ENCODE measurements at places on chromosomes 12 and 14. TPM values are rescaled to one million over a fixed set of nuclear protein-coding genes. Genes with fewer than 3 reads are reported as not detected.

DNA sequence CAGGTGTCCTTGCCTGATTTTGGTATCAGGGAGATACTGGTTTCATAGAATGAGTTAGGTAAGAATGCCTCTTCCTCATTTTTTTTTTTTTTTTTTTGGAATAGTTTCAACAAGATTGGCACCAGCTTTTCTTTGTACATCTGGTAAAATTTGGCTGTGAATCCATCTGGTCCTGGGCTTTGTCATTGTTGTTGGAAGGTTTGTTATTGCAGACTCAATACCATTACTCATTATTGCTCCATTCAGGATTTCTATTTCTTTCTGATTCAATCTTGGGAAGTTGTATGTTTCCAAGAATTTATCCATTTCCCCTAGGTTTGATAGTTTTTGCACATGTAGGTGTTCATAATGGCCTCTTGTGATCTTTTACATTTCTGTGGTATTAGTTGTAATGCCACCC, 126.0 kb upstream of the KITLG start:
- no peak for DNase-seq

- DNase-seq = no peak
Measured at GRCh38 chr14:96212140-96212539, 7.5 kb downstream of the BDKRB2 start.

DNA sequence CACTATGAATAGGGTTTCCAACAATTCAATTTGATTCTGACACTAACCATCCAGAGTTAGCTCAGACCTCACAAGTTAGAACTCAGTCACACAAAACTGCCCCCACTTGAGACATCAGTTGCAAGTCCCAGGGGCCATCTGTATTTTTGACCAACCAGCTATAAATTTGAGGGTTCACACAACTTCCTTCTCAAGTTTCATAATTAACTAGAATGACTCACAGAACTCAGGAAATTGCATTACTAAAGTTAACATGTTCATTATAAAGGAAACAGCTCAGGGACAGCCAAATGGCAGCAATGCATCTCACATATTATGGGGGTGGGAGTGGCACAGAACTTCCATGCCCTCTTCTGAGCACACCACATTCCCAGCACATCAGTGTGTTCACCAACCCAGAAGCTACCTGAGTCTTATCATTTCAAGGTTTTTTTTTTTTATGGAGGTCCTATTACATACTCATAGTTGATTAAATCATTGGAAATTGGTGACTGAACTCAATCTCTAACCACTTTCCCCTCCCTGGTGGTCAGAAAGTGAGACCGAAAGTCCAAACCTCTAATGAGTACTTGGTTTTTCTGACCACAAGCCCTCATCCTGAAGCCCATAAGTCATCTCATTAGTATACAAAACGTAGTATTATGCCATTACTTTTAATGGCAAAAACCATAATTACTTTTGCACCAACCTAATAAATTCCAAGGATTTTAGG, 1721.5 kb upstream of the SEL1L start:
- no peak for DNase-seq

GRCh38 chr12:20077618-20078017, 290.7 kb upstream of the PDE3A start:
- DNase-seq = no peak

DNA sequence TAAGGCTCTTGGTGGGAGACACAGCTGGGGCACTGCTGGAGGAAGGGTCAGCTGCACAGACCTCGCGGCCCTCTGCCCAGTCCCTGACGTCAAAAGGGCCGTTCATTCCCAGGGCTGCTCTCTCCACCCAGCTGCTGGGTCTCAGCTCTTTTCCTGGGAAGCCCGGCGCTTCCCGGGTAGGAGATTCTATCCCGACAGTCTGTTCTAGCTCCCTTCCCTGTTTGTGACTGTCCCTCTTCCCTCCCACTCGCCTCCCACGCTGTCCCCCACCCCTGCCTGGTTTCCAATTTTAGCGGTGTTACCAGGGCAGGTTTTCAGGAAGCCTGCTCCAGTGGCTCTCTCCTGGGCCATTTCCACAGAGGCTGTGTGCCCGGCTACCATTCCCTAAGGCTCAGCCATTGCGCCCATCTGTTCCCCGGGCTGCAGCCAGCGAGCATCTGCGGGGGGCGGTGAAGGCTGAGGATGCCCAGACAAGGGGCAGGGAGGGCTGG, 186.6 kb downstream of the CACNA1C start:
- no peak for DNase-seq

IL26 gene
- 1.1 TPM for total RNA-seq

MYF5 gene
- not detected for total RNA-seq

Data from activated CD4-positive, alpha-beta T cell treated with anti-CD3 and anti-CD28 coated beads for 36 hours (primary cell).